ENCODE measurements at places on chromosomes 11 and 22. TPM values are rescaled to one million over a fixed set of nuclear protein-coding genes. Genes with fewer than 3 reads are reported as not detected.

Gene LDHAL6A
- total RNA-seq = not detected

Gene FOLR3
- total RNA-seq = not detected

Gene GRK2
- 46.1 TPM for total RNA-seq

Gene GAL3ST1
- total RNA-seq = not detected

Gene TCN1
- 0.10 TPM for total RNA-seq

Gene LSP1
- 1.3 TPM for total RNA-seq

Gene OAF
- total RNA-seq = 26.9 TPM

Gene LGALS12
- not detected for total RNA-seq

Gene ANO5
- 0.38 TPM for total RNA-seq

Gene PRRG4
- total RNA-seq = 0.33 TPM

Gene CRYBB2
- total RNA-seq = not detected

Gene DGCR6
- total RNA-seq = 2.3 TPM

Gene CASP5
- total RNA-seq = not detected

Gene ACRV1
- not detected for total RNA-seq

Gene NAV2
- total RNA-seq = 27.6 TPM

Gene C11orf97
- total RNA-seq = not detected

Gene OR52H1
- 0.65 TPM for total RNA-seq

Gene TEX12
- 0.29 TPM for total RNA-seq

Gene CNIH2
- total RNA-seq = not detected

Gene MYO7A
- 0.86 TPM for total RNA-seq

Gene TBX10
- total RNA-seq = not detected

Gene F2
- total RNA-seq = not detected

Gene TNNT3
- total RNA-seq = not detected

Gene CASP12
- total RNA-seq = 5.3 TPM

Gene CCDC34
- 2.7 TPM for total RNA-seq

Gene KRTAP5-4
- not detected for total RNA-seq

Gene FREY1
- total RNA-seq = 2.6 TPM

Gene PTPN5
- not detected for total RNA-seq

Gene STK33
- total RNA-seq = 1.3 TPM

Gene USP35
- total RNA-seq = 7.7 TPM

Gene SYT12
- total RNA-seq = not detected

Gene SLC15A3
- 5.6 TPM for total RNA-seq
